ENCODE measurements at places on chromosomes 6 and 20. TPM values are rescaled to one million over a fixed set of nuclear protein-coding genes. Genes with fewer than 3 reads are reported as not detected.

DNA sequence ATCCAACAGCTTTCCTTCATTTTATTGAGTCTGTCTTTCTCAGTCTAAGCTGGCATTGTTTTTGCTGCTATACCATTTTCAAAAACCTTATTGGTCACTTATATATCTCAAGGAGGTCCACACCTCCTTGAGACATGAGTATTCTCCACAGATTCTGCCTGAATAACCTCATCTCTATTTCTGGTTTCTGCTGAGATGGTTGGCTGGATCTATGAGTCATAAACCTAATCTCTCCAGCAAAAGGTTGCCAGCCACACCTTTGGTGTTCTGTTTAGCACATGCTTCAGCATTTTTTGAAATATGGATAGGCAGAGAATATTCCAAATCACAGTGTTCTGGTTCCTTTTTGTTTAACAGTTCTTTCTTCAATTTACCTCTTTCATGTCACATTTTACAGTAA, 40.8 kb upstream of the TMEM244 start:
- DNase-seq = no peak
- peaks cover 26% of the 10 kb centered on the region for H3K27me3 ChIP-seq
- H3K4me1 ChIP-seq = no peaks in the 10 kb centered on the region
- no peak overlapping the region for H3K4me3 ChIP-seq
- H3K27ac ChIP-seq = no peak overlapping the region
- no peaks in the 10 kb centered on the region for H3K36me3 ChIP-seq

DNA sequence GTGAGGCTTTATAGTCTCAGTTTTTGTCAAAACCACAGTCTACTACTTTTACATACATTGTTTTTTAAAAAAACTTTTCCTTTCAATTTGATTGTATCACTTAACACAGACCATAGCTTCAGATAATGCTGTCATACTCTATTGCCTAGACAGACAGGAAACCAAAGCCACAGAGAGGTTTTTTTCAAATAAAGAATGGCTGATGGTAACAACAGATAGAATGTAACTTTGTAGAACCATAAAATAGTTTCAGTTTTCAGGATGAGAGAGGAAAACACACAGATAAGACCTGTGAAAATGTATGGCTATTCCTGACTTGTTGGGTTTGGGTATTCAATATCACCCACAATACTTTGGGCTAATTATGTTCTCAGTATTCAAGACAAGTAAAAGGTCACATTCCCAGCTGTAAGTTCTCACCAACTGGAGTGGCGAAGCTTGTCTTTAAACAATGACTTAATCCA, 94.0 kb downstream of the ADGRG6 start:
- no peak overlapping the region for H3K27ac ChIP-seq
- peaks cover 29% of the 10 kb centered on the region for H3K4me1 ChIP-seq
- peak; percentile 37 for DNase-seq
- H3K4me3 ChIP-seq = peak overlapping the region; percentile 40
- H3K36me3 ChIP-seq = peaks cover 4% of the 10 kb centered on the region

GRCh38 chr6:3813150-3813780, 35.9 kb upstream of the FAM50B start:
- H3K4me3 ChIP-seq = no peak overlapping the region
- no peak overlapping the region for H3K27ac ChIP-seq
- no peak for DNase-seq
- H3K27me3 ChIP-seq = no peaks in the 10 kb centered on the region

Gene MYT1
- not detected for total RNA-seq

Measured in activated CD8-positive, alpha-beta T cell treated with anti-CD3 and anti-CD28 coated beads, Interleukin-2, amount 10 ng/mL, durations not matched to agents 7 days and 5 days (primary cell).